ENCODE measurements at places on chromosomes 12 and 14.

- DNase-seq = no peak
Measured at GRCh38 chr14:86619726-86620125, 1089.8 kb downstream of the FLRT2 start.

- DNase-seq = peak; percentile 82
Measured at GRCh38 chr12:66275040-66275439, 27.3 kb upstream of the HELB start.

- no peak for DNase-seq
Measured at GRCh38 chr12:107475900-107476299, 209.7 kb upstream of the PWP1 start.

DNA sequence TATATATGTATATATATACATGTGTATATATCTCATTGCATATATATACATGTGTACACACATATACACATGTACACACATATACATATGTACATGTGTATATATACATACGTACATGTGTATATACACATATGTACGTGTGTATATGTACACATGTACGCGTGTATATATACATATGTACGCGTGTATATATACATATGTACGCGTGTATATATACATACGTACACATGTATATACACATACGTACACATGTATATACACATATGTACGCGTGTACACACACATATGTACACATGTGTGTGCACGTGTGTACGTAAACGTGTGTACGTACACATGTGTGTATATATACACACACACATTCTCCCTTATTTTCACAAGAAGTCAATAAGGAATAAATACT is 141.6 kb upstream of the TMCC3 start:
- DNase-seq = no peak

- DNase-seq = peak; percentile 31
Measured at GRCh38 chr14:74763803-74764531, 851 bp downstream of the YLPM1 start.

DNA sequence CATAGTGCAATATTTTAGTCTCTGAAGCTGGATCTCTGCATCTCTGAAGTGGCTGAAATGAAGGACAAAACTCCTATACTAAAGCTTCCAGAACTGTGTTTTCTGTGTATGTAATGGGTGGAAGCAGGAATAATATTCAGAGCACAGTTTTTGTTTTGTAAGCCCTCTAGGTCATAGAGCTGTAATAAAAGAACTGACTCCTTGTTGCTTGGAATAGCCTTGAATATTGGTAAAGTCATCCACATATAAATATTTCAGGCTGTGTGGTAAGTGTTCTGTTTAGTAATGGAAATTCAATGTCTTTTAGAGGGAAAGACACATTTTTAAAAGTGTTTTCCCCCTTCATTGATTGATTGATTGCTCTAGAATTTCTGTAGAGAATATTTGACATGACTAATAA is 18.2 kb upstream of the AKAP6 start:
- DNase-seq = no peak

- DNase-seq = no peak
Measured at GRCh38 chr14:32656601-32657000, 282.1 kb upstream of the NPAS3 start.

DNA sequence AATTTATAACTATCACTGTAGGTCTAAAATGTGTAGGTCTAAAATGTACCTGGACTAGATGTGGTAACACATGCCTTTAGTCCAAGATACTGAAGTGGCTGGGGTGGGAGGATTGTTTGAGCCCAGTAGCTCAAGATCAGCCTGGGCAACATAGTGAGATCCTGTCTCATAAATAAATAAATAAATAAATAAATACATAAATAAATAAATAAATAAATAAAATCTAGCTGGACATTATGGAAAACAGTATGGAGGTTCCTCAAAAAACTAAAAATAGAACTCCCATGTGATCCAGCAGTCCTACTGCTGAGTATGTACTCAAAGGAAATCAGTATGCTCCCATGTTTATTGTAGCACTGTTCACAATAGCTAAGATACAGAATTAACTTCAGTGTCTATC is 24.0 kb downstream of the PDE3A start:
- no peak for DNase-seq

DNA sequence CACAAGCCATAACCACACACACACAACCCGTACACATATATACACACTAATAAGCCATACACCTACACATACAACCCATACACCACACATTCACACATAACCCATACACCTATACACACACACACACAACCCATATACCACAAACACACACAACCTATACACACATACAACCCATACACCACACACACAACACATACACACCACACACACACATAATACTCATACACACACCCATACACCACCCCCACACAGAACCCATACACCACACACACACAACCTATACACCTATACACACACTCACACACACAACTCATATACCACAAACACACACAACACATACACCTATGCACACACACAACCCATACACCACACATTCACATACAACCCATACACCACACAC is 44.1 kb downstream of the TMEM121 start:
- DNase-seq = no peak

GRCh38 chr12:116454950-116455447 is 104.2 kb upstream of the MAP1LC3B2 start:
- no peak for DNase-seq

DNA sequence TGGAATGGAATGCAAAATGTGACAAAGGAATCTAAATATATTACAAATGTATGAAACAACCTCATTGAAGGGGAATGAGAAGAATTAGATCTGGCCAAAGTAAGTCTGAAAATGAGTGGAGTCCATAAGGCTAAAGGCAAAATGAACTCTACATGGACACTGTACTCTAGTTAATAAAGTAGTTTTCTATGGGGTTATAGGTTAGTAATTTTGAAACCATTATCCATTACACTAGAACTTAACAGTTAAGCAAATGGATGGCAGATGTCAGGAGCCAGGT is 222.1 kb downstream of the NUAK1 start:
- DNase-seq = no peak

GRCh38 chr12:29711381-29711780 is 72.4 kb downstream of the TMTC1 start:
- DNase-seq = no peak

- no peak for DNase-seq
Measured at GRCh38 chr12:9751204-9752144, 9.2 kb downstream of the CD69 start.

GRCh38 chr12:66549050-66549389 is 129.9 kb downstream of the GRIP1 start:
- no peak for DNase-seq

DNA sequence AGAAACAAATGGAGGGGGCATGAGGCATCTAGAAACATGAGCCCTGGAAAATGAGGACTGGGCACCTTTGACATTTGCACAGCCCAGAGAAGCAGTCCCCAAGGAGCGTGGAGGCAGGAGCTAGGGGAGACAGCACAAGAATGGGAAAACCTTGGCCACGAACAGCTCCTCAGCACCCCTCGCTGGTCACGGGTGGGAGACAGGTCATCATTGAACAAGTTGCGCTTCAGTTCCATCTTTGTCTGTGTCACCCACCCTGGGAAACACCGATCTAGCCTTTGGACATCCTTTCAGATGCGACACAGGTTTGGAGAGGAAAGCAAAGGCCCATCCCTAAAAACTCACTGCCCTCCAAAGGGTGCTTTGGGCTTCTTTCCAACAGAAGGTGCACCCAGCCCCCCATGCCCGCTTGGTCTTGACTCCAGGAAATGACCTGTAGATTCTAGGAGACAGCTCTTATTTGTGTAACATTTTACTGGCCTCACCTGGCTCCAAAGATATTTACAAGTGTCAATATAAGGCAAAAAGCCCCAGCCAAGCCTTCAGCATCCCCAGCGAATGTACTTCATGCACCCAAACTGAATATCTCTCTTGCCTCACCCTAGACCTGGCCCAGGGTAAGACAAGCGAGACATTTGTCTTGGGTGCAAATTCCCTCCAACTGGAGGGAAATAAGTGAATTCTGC is 28.8 kb upstream of the CLMN start:
- no peak for DNase-seq

DNA sequence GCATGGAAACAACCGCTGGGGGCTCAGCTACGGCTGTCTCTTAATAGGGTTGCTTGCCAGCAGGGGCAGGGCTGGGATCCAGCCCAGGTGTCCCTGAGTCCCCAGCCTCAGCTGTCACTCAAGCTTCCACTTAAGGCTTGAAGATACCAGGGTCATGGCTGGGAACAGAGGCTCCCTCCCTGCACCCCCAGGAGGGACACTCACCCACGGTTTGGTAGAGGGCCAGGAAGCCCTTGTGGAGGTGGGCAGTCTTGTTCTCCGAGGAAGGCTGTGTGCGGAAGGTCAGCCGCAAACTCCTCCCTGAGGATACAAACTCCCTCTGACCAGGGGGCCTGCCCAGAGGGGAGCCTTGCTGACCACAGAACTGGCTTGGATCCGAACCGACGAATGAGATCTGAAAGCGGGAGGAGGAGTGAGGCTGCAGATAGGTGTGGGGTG is 7.3 kb downstream of the C1RL start:
- no peak for DNase-seq

DNA sequence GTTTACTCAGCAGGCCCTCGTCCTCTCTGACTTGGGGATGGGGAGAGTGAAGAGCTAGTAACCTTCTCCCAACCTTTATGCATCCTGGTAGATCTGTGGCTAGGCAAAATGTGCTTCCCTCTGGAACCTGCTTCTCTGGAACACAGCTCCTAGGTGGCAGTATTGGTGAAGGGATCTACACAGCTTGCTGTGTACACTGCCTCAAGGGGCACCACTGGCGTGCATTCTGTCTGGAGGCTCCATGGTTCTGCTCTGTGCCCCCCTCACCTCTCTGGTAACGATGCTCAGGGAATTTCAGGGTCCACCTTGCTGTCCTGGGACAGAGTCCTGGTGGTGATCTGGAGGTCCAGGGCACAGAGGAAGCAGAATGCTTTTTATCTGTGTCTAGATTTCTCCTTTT is 43.5 kb upstream of the KCNA5 start:
- no peak for DNase-seq

DNA sequence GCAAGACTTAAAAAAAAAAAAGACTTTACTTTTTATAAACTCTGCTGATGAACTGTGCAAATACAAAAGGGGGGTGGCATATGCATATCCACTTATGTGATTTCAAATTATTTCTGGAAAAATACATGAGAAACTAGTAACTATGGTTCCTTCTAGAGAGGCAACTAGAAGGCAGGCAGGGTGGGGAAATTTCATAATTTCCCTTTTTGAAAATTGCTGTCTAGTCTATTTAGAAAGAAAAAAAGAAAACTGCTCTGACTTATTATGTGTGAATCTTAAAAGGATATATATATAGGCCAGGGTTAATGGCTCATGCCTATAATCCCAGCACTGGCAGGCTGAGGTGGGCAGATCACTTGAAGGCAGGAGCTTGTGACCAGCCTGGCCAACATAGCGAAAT is 42.3 kb downstream of the ANAPC7 start:
- no peak for DNase-seq

- DNase-seq = no peak
Measured at GRCh38 chr12:76704693-76705092, 59.2 kb upstream of the ZDHHC17 start.

DNA sequence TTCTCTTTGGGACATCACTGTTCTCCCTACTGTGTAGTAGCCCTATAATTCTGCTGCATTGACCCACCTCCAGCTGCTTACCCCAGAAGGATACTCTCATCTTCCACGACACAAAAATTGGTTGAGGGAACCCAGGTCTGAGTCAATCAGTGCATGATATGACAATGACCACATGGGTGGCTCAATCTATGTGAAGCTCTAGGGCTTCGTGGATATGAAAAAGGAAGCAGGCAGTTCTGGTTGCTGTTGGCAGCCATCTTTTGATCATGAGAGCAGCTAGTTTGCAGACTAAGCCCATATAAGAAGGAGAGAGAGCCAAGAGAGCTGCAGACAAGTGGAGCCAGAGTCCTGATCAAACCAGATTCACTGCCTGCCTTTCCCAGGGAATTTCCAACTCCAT is 57.9 kb downstream of the AVPR1A start:
- no peak for DNase-seq

- no peak for DNase-seq
Measured at GRCh38 chr12:115166698-115167315, 482.8 kb upstream of the TBX3 start.

- no peak for DNase-seq
Measured at GRCh38 chr12:121543786-121544185, 37.0 kb downstream of the KDM2B start.

DNA sequence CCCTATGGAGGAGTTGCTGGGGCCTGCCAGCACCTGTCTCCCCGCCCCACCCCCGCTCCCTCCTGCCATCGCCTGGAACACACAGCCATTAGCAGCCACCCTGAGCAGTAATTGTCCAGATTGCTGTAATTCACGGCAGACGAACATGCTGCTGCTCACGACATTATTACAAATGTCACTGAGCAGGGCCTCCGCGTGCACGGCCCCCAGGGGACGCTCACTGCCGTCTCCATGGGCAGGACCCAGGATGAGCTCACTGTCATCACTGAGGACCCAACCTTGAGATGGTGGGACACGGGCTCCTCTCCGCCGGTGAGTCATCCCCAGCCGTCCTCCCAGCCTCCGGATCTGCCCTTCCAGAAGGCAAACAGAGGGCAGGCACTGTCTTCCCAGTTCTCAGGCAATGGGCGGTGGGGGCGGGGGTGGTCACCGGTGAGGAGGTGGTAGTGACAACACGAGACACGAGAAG is 100.4 kb downstream of the RFLNA start:
- no peak for DNase-seq

DNA sequence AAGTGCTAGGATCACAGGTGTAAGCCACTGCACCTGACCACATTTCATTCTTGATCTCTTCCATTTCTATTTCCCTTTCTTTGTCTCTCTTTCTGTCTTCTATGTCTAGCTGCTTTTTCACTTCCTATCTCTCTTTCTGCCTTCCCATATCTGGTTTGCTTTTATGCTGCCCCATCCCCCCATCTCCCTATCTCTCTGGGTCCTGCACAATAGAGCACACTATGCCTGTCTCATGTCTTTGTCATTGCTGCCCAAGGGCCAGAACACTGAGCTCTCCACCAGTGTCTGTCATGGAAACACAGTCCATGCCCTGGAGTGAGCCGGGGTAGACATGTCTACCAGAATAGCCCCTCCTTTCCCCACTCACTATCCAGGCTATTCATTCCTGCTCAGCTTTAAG is 12.3 kb upstream of the RARG start:
- no peak for DNase-seq

- no peak for DNase-seq
Measured at GRCh38 chr12:55726971-55727370, 1.8 kb downstream of the CD63 start.

- DNase-seq = no peak
Measured at GRCh38 chr14:43471595-43471994, 1035.5 kb downstream of the FSCB start.

GRCh38 chr14:106417224-106418049 is 891.1 kb downstream of the TMEM121 start:
- peak; percentile 98 for DNase-seq
